ENCODE measurements at places on chromosomes 7 and 10. TPM values are rescaled to one million over a fixed set of nuclear protein-coding genes. Genes with fewer than 3 reads are reported as not detected.

GRCh38 chr7:107668296-107668695 lies 7.7 kb downstream of the SLC26A4 start:
- no peak for DNase-seq

Gene ENO4
- total RNA-seq: under 0.01 TPM

GRCh38 chr10:31888442-31888841 lies 40.2 kb downstream of the ARHGAP12 start:
- no peak for DNase-seq

GRCh38 chr10:13708256-13708990 lies 121.7 kb downstream of the PRPF18 start:
- DNase-seq: peak; percentile 59

GRCh38 chr7:157799076-157799685 lies 462.4 kb downstream of the DNAJB6 start:
- DNase-seq: no peak

DNA sequence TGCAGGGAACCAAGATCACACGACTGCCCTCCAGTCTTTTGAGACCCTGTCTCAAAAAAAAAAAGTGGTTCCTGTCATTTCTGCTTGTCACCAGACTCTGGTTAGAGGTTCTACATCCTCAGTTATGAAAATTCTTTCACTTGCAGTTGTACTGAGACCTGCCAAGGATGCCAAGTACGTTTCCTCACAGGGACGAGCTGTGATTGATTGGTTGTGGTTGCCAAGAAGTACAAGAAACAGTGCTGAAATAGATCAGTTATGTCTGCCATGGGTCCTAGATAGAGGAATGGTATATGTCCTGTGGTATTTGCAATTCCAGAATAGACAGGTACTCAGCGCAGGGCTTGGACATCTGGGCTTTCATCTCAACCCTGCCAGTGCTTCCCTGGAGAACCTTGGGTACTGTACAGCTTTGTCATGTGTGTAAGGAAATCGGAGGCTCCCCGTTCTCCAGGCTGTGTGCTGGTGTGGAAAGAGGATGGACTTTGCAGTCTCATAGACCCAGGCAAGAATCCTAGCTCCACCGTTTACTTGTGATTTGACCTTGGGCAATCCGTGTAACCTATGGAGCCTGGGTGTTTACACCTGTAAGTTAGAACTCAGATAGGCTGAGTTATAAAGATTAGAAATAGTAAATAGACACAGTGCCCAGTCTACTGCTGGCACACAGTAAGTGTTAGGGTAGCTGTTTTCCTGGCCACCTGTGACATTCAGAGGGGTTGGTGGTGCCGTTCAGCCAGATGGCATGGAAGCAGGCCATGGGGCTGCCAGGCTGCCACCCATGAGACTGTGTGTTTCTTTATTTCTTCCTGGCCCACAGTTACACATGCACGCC lies 53.0 kb downstream of the COL13A1 start:
- no peak for DNase-seq

Gene SPDYE6
- total RNA-seq: not detected

- DNase-seq: no peak
Measured at GRCh38 chr7:39145935-39146334, 168.2 kb downstream of the POU6F2 start.

DNA sequence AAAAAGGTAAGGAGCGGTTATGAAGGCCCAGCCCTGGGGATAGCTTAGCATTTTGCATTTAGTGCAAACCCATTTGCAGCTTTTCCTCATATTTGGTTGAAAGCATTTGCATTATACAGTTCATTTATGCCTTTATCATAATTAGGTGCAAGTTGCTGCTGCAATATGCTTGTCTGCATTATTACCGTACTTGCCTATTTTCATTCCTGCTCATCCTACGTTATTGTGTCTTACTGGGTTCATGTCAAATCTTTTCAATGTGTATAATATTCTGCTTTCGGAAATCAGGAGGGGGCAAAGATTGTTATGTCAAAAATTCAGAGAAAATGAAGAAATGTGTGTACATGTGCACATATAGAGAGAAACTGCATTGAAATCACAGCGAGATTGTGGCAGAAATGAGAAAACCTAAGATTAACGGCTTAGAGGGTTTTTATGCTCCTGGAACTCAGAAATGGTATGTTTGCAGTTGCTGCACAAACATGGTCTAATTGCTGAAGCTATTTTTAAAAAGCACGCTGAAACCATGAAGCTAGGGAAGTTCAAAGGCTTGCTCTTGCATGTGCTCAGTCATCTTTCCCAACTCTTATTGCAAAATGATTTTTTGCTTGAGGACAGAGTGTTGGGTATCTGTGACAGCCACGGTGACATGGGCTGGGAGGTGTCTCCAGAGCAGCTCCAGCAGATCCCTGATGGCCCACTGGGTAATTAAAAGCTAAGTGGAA lies 613.2 kb downstream of the SDK1 start:
- peak; percentile 69 for DNase-seq

Gene MMRN2
- 2.1 TPM for total RNA-seq

- DNase-seq: no peak
Measured at GRCh38 chr7:18952846-18953245, 164.6 kb downstream of the TWIST1 start.

DNA sequence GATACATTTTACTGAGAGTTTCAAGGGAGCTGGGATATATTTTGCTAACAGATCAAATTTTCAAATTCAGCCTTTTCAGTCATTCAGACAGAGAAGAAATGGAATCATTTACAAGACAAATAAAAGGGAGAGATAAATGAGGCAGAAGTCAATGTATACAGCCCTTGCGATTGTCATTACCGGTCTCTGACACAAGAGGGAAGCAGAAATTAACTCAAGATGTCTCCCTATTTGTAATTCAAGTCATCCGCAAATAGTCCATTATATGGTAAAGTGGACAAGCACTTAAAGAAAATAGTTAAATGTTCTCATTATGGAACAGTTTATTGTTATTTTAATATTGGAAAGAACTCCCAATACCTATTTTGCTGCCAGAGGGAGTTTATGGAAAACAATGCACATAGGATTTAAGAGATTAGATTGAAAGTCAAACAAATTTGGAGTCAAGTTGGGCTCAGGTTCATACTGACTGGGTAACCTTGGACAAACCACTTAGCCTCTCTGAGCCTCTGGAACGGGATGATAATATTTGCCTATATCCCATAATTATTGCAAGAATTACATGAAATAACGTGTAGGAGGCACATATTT lies 89.3 kb upstream of the PRKCQ start:
- peak; percentile 84 for DNase-seq

Gene LRGUK
- total RNA-seq: under 0.01 TPM

- no peak for DNase-seq
Measured at GRCh38 chr7:130886438-130887135, 152.6 kb upstream of the KLF14 start.

Gene CCDC71L
- total RNA-seq: 39.1 TPM

DNA sequence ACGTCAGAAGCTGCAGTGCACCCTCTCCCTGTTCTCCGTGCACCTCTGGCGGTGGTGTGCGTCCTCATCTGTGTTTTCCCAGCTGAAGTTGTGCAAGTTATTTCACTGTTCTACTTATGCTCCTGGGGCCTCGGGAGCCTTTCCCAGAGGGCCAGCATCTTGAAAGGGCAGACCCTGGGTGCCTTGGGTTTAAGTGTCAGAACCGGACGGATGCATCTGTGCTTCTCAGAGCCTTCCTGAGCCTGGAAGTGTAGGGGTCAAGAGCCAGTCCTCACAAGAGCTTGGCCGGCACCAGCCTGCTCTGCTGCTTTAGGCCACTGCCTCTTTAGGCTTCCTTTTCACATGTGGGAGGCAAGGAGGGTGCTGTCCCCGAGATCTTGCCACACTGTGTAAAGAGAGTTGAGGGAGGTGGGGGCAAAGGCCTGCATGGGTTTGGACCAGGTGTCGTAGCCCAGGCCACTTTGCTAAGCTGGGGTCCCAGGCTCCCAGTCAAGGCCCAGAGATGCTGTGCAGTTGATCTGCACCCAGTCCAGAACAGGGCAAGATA lies 128.9 kb upstream of the NPS start:
- DNase-seq: no peak

Gene TUBAL3
- total RNA-seq: not detected
